Glutamatergic neuron (in vitro differentiated cells): ENCODE measurements at places on chromosomes 2 and 18.

DNA sequence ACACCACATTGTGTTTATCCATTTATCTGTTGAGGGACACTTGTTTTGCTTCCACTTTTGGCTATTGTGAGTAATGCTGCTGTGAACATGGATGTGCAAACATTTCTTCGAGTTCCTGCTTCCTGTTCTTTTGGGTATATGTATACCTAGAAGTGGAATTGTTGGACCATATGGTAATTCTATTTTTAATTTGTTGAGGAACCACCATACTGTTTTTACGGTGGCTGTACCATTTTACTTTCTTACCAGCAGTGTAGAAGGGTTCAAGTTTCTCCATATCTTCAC, 23.1 kb downstream of the ANXA4 start:
- no peak for DNase-seq

GRCh38 chr2:167924556-167924955, 322.8 kb downstream of the STK39 start:
- DNase-seq = peak; percentile 49

- DNase-seq = no peak
Observed at GRCh38 chr2:11254100-11254536, 90.3 kb downstream of the ROCK2 start.

DNA sequence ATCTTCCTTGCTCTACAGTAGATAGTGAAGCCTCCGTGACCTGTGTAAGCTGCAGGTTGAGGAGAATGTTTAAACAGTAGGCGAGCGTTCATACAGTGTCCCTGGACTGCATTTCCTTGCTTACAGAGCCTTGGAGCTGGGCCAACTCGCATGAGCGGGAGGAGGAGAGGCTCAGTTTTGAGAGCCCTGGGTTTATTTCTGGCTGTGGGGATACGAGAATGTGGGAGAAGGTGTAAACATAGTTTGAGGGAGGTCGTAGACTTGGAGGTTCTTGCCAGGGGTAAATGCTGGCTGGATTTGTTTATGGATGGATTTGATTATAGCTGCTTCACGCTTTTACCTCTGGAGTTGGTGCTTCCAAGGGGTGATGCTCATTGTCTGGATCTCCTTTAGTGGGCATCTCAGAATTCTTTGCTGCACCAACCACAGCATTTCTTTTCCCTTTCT, 20.8 kb downstream of the CRIM1 start:
- no peak for DNase-seq

- no peak for DNase-seq
Observed at GRCh38 chr18:2471523-2471922, 99.8 kb downstream of the METTL4 start.

DNA sequence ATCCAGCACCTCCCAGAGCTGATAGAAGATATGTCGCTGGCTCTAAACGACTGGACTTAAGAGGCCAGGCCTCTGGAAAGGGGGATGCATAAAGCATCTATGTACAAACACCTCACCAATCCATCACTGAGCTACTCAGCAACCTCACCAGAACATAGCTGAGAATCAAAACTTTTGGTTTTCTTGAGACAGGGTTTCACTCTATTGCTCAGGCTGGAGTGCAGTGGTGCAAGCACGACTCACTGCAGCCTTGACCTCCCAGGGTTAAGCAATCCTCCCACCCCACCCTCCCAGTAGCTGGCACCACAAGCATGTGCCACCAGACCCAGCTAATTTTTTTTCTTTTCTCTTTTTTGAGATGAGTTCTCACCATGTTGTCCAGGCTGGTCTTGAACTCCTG, 62.9 kb upstream of the MSH6 start:
- no peak for DNase-seq

DNA sequence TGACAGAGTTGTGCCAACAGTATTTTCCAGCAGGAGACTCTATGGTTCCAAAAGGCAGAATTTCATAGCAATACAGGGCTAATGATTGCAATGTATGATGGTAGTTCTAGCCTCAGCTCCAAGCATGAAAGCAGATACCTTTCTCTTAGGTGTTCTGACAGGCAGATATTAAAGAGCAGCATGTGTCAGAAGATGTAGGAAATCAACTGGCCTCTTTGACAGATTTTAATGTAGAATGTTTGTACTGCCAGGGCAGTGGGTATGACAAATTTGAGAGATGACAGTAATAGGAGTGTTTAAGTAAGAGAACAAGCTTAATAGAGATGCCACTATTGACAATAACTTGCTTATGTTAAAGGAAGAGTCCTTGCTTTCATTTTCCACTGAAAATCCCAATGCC, 21.5 kb upstream of the VWC2L start:
- DNase-seq = no peak
